ENCODE measurements at places on chromosomes 1 and 21.
A peak's percentile ranks its signal among the peaks of the same experiment; 100 is the strongest.

DNA sequence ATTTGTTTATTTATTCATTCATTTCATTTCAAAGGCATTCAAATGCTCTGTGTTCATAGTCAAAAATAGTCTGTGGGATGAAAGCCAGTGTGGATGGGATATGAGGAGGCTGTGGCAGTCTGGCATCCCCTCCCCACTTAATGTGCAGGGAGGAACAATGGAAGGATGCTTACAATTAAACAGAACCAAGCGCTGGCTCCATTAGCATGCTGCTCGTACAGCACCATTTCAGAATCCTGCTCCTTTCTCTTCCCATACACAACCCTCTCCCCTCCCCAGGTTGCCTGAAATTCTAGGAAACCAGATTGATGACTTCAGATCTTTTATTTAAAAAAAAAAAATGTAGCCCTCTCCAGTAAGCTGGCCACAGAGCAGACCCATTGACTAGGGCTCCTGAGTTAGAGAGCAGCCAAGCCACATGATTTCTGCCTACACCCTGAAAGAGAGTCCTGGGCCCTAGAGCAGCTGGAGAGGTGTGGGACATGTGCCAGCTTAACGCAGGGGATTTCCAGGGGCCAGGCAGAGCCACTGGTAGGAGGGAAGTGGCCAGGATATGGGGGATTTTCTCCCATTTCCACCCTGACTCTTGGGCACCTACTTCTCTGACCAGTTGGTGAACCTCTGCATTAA is 205.2 kb downstream of the ASTN1 start:
- no peak for DNase-seq

DNA sequence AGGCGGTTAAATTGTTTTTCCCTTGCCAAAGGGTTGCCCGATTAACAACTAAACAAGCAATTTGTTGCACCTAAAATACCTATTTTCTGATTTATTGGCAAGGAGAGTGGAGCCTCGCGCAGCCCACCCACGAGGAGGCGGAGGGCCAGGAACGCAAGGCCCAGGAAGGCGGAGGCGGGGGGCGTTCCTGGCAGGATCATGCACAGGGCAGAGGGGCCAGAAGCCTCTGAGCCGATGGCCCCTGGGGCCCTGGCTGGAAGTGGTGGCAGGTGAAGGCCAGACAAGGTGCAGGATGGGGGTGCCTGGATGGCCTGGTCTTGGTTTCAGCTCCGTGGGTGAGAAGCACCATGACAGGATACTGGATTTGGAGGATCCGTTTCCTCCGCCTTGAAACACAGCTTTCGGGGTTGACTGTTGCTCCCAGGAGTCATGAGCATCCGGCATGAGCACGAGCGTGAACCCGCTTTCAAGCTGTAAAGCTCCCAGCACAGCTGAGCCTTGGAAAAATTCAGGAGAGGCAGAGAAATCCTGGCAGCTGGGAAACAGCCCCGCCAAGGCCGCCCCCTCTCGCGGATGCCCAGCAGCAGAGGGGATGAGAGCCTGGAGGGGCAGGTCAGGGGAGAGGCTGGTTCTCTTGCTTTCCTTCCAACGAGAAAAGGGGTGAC is 35.0 kb downstream of the AJAP1 start:
- no peak for DNase-seq

GRCh38 chr1:212139526-212140135 is 104.1 kb downstream of the DTL start:
- DNase-seq, result no peak

GRCh38 chr1:177566495-177566894 is 395.7 kb downstream of the BRINP2 start:
- no peak for DNase-seq

DNA sequence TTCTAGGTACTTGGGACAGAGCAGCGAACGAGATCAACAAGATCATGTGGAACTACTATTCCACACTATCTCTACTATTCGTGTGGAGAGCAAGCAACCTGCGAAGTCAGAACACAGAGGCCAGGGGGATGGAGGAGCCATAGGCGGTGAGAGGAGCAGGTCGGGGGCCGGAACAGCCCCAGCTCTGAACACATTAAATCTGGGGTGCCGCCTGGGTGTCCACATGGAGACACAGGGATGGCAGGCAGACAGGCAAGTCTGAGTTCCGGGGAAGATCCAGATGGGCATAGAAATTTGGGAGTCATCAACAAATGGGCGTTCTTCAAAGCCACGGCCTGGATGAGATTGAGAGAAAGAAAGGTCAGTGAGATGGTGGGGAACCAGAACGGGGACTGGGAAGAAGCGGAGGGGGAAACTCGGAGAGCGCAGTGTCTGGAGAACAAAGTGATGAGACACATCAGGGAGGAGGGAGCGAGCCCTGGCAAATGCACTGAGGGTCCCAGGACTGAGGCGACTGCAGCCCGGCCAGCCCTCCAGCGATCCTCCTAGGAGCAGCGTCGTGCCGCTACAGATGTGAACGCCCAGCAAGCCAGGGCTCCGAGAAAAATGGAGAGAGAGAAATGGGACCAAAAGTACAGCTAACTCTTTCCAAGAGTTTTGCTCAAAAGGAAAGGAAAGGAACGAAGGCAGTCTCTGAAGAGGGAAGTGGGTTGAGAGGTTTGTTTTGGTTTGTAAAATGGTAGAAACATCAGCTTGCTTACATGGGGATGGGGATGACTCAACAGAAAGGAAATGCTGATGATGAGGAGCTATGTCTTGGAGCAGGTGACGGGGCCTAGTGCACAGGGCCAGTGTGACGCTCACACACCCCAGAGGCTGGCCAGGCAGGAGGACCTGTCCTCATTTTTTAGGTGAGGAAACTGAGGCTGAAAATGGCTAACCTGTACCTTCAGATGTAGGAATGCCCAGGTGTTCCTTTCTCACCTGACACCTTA is 84.5 kb downstream of the GLIS1 start:
- DNase-seq, result no peak

DNA sequence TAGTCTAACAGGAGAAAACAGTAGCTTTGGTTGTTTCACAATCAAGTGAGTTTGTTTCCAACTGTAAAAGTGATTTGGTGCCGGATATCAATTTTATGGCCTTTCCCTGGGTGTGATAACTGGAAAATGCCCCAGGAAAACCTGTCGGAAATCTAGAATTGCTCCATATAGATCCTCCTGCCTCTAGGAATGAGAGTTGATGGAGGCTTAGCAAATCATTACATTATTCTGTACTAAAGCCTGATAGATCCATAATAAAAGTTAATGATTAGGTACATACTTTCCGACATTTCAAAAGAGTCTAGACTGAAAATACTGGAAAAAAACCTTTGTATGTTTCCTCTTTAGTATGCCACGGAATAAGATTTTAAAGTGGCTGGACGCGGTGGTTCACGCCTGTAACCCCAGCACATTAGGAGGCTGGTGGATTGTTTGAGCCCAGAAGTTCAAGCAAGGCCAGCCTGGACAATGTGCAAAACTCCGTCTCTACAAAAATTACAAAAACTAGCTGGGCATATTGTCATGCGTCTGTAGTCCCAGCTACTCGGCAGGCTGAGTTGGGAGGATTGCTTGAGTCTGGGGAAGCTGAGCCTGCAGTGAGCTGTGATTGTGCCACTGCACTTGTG is 70.0 kb upstream of the SLC45A1 start:
- no peak for DNase-seq

DNA sequence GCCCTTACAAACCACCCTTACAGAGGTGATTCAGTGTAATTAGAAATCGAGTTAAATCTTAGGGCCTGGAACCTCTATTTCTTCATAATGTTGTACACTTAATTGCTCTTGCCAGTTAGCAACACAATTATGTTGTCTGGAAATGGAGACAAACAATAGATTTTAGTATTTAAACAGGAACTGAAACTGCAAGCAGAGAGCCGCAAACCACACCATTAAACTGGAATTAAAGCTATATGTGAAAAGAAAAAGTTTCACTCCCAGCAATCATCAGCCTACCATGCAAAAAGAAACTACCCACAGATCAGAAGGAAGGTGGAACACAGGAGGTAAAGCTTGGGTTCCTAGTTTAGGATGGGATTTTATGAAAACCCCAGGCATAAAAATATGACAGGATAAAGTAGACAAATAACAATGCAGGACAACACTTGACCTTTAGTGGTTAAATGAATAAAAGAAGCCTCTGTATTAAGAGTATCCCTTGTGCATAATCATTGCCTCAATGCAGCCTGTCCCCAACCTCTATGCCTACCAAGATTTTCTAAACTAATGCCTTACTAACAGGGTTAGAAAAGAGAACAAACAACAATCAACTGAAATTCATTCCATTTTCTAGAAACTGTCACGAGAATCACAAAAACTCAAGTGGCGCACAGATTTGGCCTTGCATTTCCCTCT is 304.3 kb upstream of the ESRRG start:
- DNase-seq, result no peak

DNA sequence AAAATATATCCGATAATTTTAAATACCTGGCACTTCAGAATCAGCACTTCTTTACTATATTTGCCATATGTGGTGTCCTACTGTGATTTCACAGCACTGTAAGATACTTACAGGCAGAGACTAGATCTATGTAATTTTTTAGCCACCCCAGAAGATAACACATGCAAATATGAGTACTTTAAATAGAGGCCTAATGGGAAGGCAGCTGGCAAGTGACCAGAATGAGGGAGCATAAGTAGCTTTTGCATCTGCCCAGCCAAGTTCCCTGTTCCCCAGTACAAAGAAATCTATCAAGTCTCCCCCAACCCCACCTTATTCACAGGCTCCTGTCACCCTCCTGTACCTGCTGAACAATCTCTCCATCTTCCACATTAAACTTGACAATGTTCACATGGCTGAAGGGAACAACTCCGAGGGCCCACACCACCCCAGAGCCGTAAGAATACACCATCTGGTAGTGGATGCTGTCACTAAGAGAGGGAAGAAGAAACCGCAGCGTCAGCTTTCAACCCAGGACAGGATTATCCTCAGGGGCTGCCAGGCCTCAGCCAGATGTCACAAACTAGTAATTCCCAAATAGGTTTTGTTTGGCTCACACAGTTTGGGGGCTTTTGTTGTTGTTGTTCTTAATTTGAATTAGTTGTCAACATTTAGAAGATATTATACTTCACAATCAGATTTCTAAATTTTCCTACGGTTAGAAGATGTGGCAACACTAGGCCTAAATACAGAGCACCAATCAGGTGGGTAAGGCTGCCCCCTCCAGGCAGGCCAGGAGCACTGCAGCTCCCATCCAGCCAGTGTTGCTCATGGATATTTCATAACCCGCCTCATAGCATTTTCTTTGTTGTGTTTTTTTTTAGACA is 10.4 kb downstream of the EMC1 start:
- DNase-seq, result peak; percentile 51

GRCh38 chr1:33516891-33517567 is 44.6 kb downstream of the ZSCAN20 start:
- no peak for DNase-seq

DNA sequence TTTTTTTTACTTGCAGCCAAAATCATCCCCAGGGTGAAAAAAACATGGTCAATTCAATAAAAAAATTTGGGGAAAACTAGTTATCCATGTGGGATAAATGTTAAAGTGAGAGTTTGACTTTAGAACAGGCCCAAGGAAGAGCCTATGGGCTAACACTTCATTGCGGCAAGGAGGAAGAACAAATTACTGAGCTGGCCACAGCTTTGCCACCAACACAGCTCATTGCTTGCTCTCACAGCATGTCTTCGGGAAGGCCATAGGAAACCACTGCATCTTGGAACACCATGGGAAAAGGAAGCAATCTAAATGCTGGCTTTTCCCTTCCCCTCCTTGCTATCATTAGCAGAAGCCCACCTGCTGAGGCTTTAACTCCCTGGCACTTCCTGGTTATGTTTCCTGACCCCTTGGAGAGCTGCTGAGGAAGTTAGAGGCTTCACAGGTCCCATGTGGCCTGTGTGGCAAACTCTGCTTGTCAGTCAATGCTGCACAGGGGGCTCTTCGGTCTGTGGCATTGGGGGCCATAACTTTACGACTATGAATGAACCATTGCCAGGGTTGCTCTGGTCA is 86.0 kb downstream of the SLC25A24 start:
- no peak for DNase-seq

GRCh38 chr1:153404768-153405167 is 11.6 kb upstream of the S100A7A start:
- peak; percentile 26 for DNase-seq

GRCh38 chr1:186420923-186421322 is 40.0 kb downstream of the PDC start:
- DNase-seq, result no peak

DNA sequence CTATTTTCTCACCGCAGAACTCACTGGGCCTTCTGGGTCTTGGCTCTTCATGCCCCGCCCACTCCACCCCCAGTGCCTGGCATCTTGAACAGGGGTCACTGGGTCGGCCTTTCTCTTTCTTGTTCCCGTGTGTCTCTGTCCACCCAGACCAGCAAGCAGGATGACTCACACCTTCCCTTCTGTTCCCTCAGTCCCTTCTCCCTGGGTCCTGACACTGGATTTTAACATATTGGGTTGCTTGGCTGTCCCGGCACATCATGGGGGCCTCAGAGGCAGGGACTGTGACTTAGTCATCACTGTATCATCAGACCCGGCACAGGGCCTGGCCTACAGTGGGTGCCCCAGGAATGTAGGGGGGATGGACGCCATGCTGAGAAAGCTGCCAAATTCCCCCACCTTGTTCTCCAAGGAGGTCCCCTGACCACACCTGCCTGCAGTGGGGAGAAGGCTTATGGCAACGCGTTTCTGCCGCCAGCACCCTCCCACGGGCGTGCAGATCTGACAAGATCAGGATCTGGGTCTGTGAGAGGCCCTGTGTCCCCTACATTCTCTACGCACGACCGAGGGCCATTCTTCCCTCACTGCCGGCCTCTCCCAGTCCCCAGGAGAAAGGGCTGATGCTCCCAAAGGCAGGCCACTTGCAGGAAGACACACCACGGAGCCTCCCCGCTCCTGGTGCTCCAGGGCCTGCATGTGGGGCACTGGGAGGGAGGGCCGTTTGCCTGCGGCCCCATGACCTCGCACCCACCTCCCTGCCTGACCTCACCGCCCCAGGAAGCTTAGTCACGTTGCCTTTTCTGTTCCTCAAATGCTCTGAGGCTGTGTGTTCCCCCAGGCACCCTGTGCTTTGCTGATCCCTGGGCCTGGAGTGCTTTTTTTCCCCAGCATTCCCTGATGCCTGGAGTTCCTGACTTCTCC is 157.2 kb upstream of the TMEM51 start:
- DNase-seq, result no peak

GRCh38 chr1:38672692-38673091 is 186.9 kb downstream of the RRAGC start:
- no peak for DNase-seq

- no peak for DNase-seq
These were observed 5.4 kb upstream of the ALPL start for GRCh38 chr1:21503706-21504377.

DNA sequence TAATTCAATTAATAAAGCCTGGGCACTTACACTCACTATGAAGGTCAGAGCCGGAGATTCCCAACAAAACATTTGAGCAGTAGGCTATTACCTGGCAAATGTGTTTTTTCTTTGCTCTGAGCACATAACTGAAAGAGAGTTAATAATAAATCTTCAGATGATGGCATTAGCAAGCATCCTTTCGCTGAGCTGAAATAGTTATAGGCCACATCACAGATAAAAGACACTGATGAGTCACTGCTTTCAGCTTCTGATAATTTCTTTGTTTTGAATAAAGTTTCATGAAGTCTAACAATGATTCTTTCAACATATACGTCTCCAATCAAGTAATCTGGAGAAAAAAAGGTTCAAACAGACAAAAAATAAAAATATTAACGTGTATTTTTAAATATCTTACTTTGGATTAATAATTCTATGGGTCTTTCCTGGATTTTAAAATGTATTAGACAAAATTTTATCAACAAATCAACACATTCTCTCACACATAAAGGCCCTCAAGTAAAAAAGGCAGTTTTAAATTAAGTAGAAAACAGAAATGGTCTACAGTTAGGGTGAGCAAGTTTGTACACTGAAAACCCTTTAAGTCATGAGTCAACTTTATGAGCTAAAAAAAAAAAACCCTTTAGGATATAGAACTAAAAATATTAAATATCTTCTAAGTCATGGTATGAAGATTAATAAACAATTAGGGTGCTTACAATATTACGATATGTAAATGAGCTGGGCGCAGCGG is 33.1 kb downstream of the LTN1 start:
- DNase-seq, result no peak
